Vagina (tissue), 2 donors: ENCODE measurements at places on chromosomes 7 and 10. TPM values are rescaled to one million over a fixed set of nuclear protein-coding genes. Genes with fewer than 3 reads are reported as not detected.

The SPDYE1 gene
- total RNA-seq: not detected

The ZNF488 gene
- total RNA-seq: not detected

The FXYD4 gene
- total RNA-seq: not detected

The DLX5 gene
- 3.7 TPM for total RNA-seq

The FOXL3 gene
- total RNA-seq: not detected

- no peaks in the 10 kb centered on the region for H3K4me1 ChIP-seq
- no peak overlapping the region for H3K4me3 ChIP-seq
- DNase-seq: no peak
- no peak overlapping the region for H3K27ac ChIP-seq
- H3K36me3 ChIP-seq: no peaks in the 10 kb centered on the region
- H3K27me3 ChIP-seq: no peaks in the 10 kb centered on the region
Observed at GRCh38 chr10:52755297-52756062, 17.1 kb downstream of the MBL2 start.

- no peak overlapping the region for H3K27ac ChIP-seq
- H3K4me1 ChIP-seq: no peaks in the 10 kb centered on the region
- H3K27me3 ChIP-seq: no peaks in the 10 kb centered on the region
- no peak for DNase-seq
Observed at GRCh38 chr7:95989301-95989700, 216.9 kb downstream of the DYNC1I1 start.

- H3K36me3 ChIP-seq: no peaks in the 10 kb centered on the region
- no peaks in the 10 kb centered on the region for H3K4me1 ChIP-seq
- H3K27me3 ChIP-seq: no peaks in the 10 kb centered on the region
- no peak overlapping the region for H3K27ac ChIP-seq
- no peak overlapping the region for H3K4me3 ChIP-seq
Observed at GRCh38 chr7:44167920-44168319, 21.3 kb downstream of the GCK start.

DNA sequence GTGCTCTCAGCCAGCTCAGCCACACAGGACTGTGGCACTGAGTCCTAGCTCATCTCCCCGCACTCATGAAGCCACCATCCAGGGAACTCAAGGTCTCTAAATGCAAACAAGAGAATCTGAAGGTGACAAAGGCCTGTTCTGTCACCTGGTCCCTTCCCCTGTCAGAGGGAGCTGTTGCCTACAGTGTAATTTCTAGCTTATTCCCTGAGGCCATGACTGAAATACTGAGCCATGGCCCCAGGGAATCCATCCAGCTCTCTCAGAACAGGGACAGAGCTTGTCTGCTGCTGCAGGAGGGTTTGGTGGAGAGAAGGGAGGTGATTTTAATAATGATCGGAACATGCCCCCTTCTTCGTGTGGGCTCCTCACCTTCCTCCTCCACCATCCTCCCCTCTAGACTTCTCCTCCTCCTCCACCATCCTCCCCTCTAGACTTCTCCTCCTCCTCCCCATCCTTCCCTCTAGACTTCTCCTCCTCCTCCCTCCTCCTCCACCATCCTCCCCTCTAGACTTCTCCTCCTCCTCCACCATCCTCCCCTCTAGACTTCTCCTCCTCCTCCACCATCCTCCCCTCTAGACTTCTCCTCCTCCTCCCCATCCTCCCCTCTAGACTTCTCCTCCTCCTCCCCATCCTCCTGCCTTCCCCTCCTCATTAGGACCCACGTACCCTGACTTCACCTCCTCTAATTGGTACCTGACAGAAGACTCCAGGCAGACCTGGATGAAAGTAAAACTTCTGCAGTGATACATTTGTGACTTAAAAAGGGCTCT, 338.0 kb upstream of the MKI67 start:
- DNase-seq: peak; percentile 97
- no peaks in the 10 kb centered on the region for H3K4me1 ChIP-seq
- H3K27ac ChIP-seq: no peak overlapping the region
- no peak overlapping the region for H3K4me3 ChIP-seq

- peaks cover 15% of the 10 kb centered on the region for H3K4me1 ChIP-seq
- no peak for DNase-seq
- H3K27ac ChIP-seq: peak overlapping the region; percentile 62
- no peak overlapping the region for H3K4me3 ChIP-seq
- no peaks in the 10 kb centered on the region for H3K36me3 ChIP-seq
Observed at GRCh38 chr10:24382979-24383663, 174.2 kb downstream of the KIAA1217 start.

- no peak for DNase-seq
- no peaks in the 10 kb centered on the region for H3K36me3 ChIP-seq
- no peak overlapping the region for H3K27ac ChIP-seq
- H3K4me1 ChIP-seq: no peaks in the 10 kb centered on the region
- H3K4me3 ChIP-seq: no peak overlapping the region
Observed at GRCh38 chr10:103535595-103535994, 42.1 kb downstream of the NEURL1 start.

DNA sequence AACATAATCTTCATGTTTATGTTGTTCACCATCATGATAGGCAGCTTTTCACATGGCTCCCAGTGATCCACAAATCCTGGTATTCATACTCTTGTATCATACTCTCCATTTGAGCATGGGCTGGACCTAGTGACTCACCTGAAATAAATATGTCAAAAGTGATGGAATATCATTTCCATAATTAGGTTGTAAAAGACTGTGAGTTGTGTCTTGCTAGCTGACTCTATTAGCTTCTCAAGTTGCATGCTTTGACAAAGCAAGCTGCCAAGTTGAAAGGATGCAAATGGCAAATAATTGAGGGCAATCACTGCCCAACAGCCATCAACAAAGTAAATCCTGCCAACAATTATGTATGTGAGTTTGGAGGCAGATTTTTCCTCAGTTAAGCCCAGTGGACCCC, 300.4 kb downstream of the AHR start:
- H3K36me3 ChIP-seq: no peaks in the 10 kb centered on the region
- no peak for DNase-seq
- H3K27me3 ChIP-seq: no peaks in the 10 kb centered on the region

DNA sequence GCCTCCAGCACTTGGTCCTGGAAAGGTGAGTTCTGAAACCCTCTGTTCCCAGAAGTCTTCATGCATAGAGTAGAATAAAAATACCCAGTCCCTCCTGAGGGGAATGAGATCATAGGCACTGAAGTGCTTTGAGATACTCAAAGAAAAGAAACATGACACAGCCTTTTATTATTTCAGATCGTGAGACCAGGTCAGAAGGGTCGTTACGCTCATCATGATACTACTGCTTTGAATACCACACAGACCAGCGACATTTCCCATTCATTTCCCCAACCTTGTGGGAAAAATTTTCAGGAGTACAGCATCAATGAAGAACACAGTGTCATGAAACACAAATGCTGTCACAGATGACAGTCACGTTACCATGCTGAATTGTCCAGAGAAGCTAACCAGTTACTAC, 15.0 kb downstream of the CLRN3 start:
- no peak overlapping the region for H3K4me3 ChIP-seq
- no peak for DNase-seq
- no peaks in the 10 kb centered on the region for H3K4me1 ChIP-seq
- H3K27ac ChIP-seq: no peak overlapping the region

GRCh38 chr7:107089627-107090026, 45.1 kb downstream of the PRKAR2B start:
- no peaks in the 10 kb centered on the region for H3K4me1 ChIP-seq
- no peaks in the 10 kb centered on the region for H3K27me3 ChIP-seq
- no peak overlapping the region for H3K4me3 ChIP-seq
- DNase-seq: no peak

DNA sequence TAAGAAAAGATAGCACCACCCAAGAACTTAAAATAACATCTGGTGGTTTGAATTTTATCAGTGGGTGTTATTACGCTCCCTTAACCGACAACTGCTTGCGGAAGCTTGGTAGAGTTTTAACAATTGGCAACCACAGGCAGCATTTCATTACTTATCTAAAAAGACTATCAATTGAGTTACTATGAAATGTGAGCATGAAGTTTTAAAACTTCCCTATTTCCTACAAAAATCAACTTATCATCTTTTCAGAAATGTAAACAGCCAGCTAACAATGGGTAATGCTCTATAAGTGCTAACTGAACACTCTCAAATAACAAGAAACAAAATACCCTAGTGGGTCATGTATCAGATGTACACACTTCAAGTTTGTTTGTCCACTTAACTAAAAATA, 68.8 kb downstream of the OSBPL3 start:
- no peak for DNase-seq
- no peak overlapping the region for H3K27ac ChIP-seq
- H3K4me1 ChIP-seq: peaks cover 29% of the 10 kb centered on the region
- no peaks in the 10 kb centered on the region for H3K36me3 ChIP-seq

DNA sequence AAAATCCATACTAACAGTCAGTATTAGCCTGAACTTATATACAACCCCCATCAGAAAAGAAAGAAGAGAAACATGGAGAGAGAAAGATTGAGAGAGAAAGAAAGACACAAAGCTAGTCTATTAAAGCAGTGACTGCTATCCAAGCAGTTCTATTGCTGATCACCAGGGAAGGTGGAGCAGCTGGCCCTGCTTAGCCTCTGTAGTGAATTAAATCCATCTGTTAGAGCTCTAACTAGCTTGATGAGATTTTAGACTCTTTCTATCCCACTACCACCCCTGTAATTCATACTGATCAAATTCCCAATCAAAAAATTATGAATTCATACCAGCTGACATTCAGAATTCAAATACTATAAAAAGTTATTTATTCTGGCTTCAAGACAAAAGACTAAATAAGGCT, 486.0 kb upstream of the LRRN3 start:
- DNase-seq: no peak
- no peaks in the 10 kb centered on the region for H3K27me3 ChIP-seq
- no peak overlapping the region for H3K27ac ChIP-seq
- no peaks in the 10 kb centered on the region for H3K36me3 ChIP-seq
- H3K4me1 ChIP-seq: no peaks in the 10 kb centered on the region
